Amygdala (tissue), 56 donors: ENCODE measurements at places on chromosomes 5 and 9.

DNA sequence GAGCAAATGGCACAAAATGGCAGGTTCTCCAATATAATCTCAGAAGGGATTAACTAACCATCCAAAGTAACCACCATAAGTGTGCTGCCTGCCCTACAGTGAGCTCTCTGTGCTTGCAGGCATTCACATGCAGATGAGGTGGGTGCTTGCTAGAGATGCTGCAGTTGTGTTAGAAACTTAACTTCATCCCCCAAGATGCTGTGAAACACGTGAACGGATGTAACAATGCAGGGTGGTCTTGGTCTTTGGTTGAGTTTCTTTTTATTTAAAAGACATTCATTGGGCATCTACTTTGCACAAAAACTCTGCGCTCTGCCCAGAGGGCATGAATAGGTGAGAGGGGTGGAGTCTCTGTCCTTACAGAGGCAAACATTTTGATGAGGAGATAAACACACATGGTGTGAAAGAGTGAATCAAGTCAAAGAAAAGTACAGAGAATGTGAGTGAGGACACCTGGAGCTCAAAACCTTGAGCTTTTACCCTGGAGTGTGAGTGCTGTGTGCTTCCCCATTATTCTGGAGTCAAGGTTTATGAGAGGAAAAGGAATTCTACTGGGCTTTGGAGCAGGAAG lies 143.9 kb upstream of the DAP start:
- no peak for DNase-seq

- DNase-seq: no peak
Observed at GRCh38 chr9:86389628-86390027, 35.4 kb upstream of the TUT7 start.

GRCh38 chr5:107576736-107577393 lies 93.9 kb downstream of the EFNA5 start:
- no peak for DNase-seq

- DNase-seq: no peak
Observed at GRCh38 chr9:131640438-131641137, 95.3 kb downstream of the PRRT1B start.

- no peak for DNase-seq
Observed at GRCh38 chr5:82365744-82366228, 87.6 kb upstream of the RPS23 start.

DNA sequence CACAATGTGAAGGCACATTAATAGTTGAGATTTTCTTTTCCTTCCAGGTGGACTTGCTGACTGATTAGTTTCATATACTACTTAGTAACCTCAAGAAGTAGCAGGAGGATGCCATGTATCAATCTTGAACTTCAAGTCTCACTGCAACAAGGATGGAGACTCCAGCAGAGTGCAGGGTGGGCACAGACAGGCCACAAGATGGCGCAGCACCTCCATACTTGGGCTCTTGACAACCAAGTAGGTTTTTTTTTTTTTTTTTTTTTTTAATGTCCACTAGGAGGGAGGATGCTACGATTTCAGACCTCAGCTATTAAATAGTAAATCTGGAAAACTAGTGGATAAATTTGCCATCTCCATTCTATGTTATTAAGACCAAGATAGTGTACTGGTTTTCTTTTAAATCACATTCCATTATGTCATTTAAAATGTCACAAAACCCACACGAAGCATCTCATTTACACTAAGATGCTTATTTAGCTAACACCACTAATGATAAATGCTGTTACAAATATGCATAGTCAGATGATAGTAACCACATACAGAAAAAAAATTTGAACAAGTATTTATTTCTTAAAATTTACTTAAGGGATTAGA lies 58.6 kb downstream of the IL6ST start:
- DNase-seq: peak; percentile 84

GRCh38 chr5:131627207-131627865 lies 7.7 kb downstream of the RAPGEF6 start:
- no peak for DNase-seq

DNA sequence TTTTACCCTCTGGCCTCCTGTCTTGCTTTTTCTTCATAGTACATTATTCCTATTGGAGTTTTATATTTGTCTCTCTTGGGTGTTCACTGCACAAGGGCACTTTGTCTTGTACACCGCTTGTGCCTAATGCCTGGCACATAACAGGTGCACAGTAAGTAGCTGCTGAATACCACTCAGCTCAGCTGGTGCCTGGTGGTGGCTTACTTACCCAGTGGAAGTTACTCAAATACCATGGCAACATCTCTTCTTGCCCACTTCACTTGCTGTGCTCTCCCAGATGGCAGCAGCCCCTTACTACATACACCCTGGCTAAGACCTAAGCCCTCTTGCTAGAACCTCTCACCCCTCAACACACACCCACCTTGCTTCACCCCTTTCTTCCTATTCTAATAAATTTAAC lies 11.3 kb upstream of the SKP1 start:
- DNase-seq: no peak

DNA sequence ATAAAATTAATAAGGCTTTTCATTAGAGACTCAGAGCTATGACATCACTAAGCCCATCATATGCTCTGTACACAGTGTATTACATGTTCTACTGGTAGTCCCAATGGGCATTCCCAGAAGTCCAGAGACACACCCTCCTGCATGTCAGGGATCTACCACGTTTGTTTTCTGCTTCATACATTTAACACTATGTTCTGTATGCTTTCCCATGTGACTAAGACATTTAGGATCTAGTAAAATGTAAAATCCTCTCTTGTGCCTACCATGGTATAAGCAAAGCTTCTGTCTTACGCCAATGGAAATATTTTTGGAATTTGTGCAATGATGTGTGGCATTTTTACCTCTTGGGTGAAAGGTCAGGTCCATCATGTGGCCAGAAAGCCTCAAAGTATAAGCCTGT lies 192.4 kb downstream of the ADAMTSL1 start:
- DNase-seq: no peak

DNA sequence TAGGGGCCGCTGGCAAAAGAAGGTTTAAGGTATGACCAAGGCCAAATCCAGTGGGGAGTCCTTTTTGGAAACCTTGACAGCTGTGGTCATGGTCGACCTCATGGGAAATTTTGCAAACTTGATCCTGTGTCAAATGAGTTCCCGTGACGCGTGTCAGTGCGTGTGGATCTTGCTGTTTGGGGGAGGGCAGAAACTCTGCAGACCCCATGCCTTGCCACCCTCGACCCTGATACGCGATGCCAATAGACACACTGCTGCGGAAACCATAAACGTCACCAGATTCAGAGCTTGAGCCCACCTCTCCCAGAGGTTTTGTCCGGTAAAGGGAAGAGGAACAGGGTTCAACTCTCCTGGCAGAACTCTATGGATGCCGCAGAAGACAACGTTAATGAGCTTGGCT lies 104.7 kb downstream of the ADAMTS2 start:
- no peak for DNase-seq
